ENCODE measurements at places on chromosomes 4 and X. TPM values are rescaled to one million over a fixed set of nuclear protein-coding genes. Genes with fewer than 3 reads are reported as not detected.

The PRRG3 gene
- polyA plus RNA-seq, result 0.07 TPM

The NCAPG gene
- polyA plus RNA-seq, result 0.10 TPM

The GNRHR gene
- polyA plus RNA-seq, result not detected

The DGKK gene
- polyA plus RNA-seq, result not detected

The NUP62CL gene
- 4.0 TPM for polyA plus RNA-seq

The GPM6B gene
- 1.3 TPM for polyA plus RNA-seq

The DCLK2 gene
- 0.93 TPM for polyA plus RNA-seq

The GLRB gene
- polyA plus RNA-seq, result 7.5 TPM

The GBA3 gene
- 0.06 TPM for polyA plus RNA-seq

The NSG1 gene
- polyA plus RNA-seq, result 0.80 TPM

The CT45A1 gene
- not detected for polyA plus RNA-seq

The ACE2 gene
- 1.7 TPM for polyA plus RNA-seq

The SHROOM4 gene
- 8.3 TPM for polyA plus RNA-seq

The MXRA5 gene
- 1.00 TPM for polyA plus RNA-seq

The ARHGAP36 gene
- not detected for polyA plus RNA-seq

The LONRF3 gene
- polyA plus RNA-seq, result 3.0 TPM

The TRIM61 gene
- polyA plus RNA-seq, result 0.38 TPM

The FGF2 gene
- polyA plus RNA-seq, result 9.3 TPM

The SLC10A6 gene
- 4.0 TPM for polyA plus RNA-seq

The LEF1 gene
- polyA plus RNA-seq, result 1.2 TPM

The TRMT2B gene
- polyA plus RNA-seq, result 8.5 TPM

The HPGD gene
- 10.2 TPM for polyA plus RNA-seq

The TMPRSS11D gene
- not detected for polyA plus RNA-seq

The MAGIX gene
- polyA plus RNA-seq, result 3.3 TPM

The PPP1R2C gene
- polyA plus RNA-seq, result not detected

The AR gene
- 5.3 TPM for polyA plus RNA-seq

The CPZ gene
- polyA plus RNA-seq, result 0.28 TPM

The CCDC160 gene
- 0.21 TPM for polyA plus RNA-seq

The CTPS2 gene
- polyA plus RNA-seq, result 5.4 TPM

The PGRMC1 gene
- polyA plus RNA-seq, result 150 TPM

The MAEA gene
- 38.1 TPM for polyA plus RNA-seq

The SATL1 gene
- not detected for polyA plus RNA-seq

The RHOXF1 gene
- 0.18 TPM for polyA plus RNA-seq

The SERTM2 gene
- not detected for polyA plus RNA-seq

The MTNR1A gene
- not detected for polyA plus RNA-seq

The SMS gene
- polyA plus RNA-seq, result 61.0 TPM

The GAGE12E gene
- not detected for polyA plus RNA-seq

The UGT2B15 gene
- 23.5 TPM for polyA plus RNA-seq

The BTC gene
- 0.45 TPM for polyA plus RNA-seq

The PDCL2 gene
- polyA plus RNA-seq, result not detected

The TLL1 gene
- 1.9 TPM for polyA plus RNA-seq

The LRCH2 gene
- 2.7 TPM for polyA plus RNA-seq

The SLC2A9 gene
- 2.0 TPM for polyA plus RNA-seq

The MAGEA11 gene
- not detected for polyA plus RNA-seq

The TCEAL7 gene
- 0.53 TPM for polyA plus RNA-seq

The GPRIN3 gene
- polyA plus RNA-seq, result 0.60 TPM

The TMEM271 gene
- polyA plus RNA-seq, result not detected

The ANXA3 gene
- polyA plus RNA-seq, result 27.3 TPM

The BBS7 gene
- polyA plus RNA-seq, result 6.5 TPM

The PDE6B gene
- 1.7 TPM for polyA plus RNA-seq
